ENCODE measurements at places on chromosomes 3 and 15.
A peak's percentile ranks its signal among the peaks of the same experiment; 100 is the strongest.

DNA sequence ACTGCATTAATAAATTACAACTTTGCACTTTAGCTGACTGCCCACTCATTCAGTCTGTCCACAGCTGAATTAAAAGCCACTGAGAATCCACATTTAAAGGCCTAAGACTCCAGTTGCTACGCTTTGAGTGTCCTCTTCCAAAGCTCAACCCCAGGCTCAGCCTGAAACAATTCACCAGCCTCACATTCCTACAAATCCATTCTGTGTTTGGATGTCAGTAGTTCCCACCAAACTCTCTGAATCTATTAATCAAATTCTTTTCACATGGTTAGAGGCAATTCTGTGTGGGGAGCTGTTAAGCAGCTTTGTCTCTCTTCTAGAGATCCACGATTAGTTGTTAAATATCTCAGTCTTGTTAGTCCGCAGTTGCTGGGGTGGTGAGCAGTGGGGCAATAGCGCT, 116.8 kb upstream of the UBE2E2 start:
- no peak for DNase-seq

- DNase-seq, result peak; percentile 70
Measured at GRCh38 chr15:100687582-100688141, 85.3 kb downstream of the ASB7 start.

DNA sequence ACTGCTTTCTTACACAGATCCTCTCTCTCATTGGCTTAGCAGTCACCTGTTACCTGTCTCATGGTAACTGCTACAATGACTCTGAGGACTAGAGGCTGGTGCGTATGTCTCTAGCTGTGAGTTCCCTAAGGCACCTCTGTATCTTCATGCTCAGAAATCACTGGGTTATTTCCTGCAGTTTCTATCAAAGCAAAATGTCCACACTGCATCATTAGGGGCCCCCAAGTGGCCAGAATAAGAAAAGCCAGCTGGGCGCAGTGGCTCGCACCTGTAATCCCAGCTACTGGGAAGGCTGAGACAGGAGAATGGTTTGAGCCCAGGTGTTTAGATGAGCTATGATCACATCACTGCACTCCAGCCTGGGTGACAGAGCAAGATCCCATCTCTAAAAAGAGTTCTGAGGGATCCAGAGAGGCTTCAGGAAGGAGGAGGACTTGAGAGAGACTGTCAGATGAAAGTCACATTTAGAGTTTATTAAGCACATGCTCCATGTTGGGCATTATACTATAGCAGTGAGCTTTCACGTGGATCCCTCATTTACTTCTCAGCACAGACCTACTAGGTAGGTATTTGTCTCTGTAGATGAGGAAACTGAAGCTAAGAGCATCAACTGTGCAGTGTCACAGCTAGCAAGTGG, 2.3 kb upstream of the VPS18 start:
- no peak for DNase-seq

GRCh38 chr3:186871403-186871924, 29.0 kb downstream of the ADIPOQ start:
- no peak for DNase-seq

DNA sequence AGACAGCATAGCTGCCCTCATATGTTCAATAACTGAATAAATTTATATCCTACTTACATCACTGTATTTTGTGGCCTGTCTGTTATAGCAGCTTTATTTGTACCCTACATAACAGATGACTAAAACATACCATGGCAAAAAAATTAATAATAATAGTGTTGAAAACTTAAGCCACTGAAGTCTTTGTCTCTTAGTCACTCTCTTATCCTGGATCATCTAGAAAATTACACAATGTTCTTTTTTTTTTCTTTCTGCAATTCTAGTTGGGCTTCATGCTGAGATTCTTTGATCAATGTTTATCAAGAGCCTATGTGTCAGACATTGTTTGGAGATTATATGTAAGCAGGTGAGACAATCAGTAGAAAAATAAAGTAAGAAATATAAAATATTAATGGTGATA, 519.3 kb upstream of the ARPP21 start:
- no peak for DNase-seq

GRCh38 chr3:128914966-128915645, 35.7 kb downstream of the ACAD9 start:
- DNase-seq, result no peak

DNA sequence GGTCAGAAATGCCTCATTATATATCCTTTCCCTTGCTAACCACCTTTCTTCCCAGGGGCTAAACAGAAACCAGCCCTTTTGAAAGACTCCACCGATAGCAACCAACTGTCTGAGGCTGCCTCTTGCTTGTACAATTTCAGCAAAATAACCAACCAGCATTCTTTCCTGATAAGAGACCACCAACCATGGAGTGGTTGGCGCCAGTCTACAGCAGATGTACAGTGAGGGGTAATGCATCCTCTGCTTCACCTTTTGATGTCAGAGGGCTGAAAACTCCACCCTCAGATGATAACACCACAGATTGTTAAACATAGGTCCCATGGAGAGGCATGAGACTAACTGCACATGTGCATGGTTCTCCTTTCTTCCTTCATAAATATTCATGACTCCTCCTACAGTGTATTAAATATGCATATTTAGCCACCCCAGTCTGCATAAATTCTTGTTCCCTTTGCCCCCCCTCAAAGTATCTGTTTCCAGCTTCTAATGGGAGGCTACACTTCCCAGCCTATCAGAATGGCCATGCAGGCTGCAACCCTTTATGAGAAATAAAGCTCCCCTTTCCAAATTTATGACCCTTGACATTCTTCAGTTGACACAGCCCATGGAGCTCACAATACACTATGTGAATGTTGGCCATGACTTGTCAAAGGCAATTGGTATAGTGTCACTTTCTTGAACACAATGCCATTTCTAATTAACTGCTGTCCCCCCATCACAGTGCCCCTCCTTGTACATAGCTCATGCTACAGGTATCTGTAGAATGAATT, 48.3 kb downstream of the GABRB3 start:
- DNase-seq, result no peak

DNA sequence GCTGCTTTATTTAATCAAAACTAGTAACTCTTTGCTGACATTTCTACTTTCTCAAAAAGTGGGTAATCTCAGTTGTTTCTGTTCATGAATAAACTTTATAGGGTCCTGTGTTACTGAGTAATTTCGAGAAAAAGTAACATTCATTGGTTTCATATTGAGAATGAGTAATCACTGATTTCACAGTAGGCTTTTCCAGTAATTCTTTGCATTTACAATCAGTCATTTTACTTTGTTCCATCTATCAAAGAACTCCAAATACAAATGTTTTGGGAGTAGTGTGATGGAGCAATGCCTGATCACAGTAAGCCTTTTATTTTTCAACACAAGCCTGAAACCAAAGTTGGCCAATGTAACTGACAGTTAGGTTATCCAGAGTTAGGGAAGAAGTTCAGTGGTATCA, 353.6 kb downstream of the ULK4 start:
- DNase-seq, result no peak

DNA sequence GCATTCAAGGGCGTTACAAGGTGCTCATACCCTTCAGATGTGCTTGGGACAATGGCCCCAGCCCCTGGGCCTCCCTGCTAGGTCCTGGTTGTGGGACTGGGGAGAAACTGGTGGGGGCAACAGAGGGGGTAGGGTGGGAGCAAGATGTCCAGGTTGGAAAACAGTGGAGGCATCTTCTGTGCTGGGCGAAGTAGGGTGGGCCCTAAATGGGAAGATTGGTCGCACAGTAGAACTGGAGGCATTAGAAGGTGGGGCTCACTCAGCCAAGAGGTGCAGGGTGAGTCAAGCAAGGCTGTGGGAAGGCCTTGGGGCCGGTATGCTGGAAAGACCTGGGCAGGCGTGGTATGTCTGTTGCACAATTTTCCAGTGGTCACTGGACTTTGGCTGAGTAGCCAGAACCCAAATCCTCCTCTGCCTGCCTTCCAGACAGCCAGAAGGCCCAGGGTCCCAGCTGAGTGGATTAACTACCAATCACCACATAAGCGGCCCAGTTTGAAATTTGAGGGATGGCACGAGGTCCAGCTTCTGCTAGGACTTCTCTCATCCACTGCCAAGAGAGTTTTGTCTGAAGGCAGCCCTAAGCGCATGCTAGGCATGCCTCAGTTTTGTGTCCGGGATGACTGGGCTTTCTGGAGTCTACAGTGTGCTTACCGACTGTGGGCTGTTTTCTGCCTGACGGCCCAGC, 74.5 kb downstream of the LSM3 start:
- DNase-seq, result no peak

DNA sequence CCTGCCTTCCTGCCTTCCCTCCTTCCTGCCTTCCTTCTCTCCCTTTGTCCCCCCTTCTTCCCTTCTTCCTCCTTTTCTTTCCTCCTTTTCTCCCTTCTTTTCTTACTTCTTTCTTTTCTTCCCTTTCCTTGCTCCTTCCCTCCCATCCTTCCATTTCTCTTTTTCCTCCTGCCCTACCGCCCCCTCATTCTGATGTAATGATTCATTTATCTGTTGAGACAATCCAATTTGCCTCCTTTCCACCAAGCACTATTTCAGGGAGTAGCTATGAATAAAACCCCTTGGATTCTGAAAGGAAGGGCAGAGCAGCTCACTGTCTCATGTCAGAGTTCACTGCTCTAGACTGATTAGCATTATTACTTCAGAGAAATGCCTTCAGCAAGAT, 462.6 kb downstream of the PDCD6IP start:
- DNase-seq, result no peak

DNA sequence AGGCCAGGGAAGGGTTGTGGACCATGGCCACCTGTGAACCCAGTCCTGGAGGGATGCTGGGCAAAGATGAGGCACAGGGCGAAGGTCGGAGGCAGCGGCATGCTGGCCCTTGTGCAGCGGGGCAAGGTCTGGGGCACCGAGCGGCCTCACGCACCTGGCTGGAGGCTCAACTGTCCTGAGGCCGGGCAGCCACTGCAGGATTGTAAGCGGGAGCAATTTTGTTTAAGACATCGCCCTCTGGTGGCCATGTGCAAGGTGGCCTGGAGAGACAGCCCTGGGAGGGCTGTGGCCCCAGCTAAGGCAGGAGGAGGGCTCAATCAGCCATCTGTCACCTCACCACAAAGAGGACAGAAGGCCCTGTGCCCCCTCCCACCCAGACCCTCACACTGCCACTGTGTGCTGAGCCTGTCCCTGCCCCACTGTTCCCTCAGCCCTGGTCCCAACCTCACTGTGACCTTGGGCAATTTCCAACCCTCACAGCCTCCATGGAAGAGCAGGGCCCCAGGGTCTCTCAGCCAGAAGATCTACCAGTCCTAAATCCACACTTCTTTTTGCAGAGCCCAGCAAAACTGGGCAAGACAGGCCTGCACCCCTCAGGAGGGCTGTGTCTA, 46.2 kb downstream of the TPRA1 start:
- DNase-seq, result no peak

- no peak for DNase-seq
Measured at GRCh38 chr3:59234884-59235633, 185.2 kb upstream of the CFAP20DC start.

- no peak for DNase-seq
Measured at GRCh38 chr3:49484471-49484870, 14.4 kb downstream of the DAG1 start.

DNA sequence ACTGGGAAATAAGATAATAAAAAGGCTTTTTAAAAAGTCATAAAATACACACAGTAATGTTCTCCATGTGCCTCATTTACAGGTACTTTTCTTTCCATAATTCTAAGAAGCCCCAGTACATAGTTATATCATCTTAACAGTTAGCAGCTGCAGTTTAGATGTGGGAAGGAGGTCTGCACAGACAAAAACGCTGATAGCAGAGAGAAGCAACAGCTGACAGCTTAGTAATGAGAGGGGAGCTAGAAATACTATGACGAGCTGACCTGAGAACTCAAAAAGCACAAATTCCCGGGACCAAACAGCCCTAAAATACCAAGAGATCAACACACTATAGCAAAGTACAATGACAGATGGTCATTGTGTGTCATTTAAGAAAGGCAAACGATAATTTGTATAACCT, 36.7 kb upstream of the ARHGEF3 start:
- DNase-seq, result no peak

DNA sequence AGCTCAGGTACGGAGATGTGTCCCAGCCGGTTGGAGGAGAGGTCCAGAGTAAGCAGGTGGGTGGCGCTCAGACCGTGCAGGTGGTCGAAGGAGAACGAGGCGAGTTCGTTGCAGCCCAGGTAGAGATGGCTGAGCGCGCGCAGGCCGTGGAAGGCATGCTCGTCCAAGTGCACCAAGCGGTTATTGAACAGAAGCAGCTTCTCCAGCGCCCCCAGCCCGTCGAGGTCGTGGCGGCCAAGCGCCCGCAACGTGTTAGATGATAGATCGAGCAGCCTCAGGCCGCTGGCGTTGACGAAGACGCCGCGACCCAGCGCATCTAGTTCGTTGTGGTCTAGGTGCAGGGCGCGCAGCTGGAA, 648 bp downstream of the AMIGO3 start:
- peak; percentile 78 for DNase-seq

DNA sequence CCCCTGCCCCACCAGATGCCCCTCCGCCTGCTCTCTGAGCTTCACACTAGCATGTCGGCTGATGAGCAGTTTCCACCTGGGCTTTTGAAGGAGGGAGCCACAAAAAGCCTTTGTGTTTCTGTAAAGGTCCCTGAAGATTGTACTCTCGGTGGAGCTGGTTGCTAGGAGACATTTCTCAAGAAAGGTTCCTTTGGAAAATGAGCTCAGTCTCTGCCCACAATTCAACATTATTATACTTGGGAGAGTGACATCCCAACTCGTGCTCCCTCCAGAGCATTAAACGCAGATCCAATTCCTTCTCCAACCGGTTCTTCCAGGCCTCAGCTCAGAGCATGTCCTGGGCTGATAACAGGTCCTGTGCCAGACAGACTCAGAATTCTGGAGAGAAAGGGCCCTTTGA, 26.8 kb upstream of the FAM107A start:
- DNase-seq, result no peak

GRCh38 chr15:47415539-47415971, 301.8 kb upstream of the SEMA6D start:
- no peak for DNase-seq

DNA sequence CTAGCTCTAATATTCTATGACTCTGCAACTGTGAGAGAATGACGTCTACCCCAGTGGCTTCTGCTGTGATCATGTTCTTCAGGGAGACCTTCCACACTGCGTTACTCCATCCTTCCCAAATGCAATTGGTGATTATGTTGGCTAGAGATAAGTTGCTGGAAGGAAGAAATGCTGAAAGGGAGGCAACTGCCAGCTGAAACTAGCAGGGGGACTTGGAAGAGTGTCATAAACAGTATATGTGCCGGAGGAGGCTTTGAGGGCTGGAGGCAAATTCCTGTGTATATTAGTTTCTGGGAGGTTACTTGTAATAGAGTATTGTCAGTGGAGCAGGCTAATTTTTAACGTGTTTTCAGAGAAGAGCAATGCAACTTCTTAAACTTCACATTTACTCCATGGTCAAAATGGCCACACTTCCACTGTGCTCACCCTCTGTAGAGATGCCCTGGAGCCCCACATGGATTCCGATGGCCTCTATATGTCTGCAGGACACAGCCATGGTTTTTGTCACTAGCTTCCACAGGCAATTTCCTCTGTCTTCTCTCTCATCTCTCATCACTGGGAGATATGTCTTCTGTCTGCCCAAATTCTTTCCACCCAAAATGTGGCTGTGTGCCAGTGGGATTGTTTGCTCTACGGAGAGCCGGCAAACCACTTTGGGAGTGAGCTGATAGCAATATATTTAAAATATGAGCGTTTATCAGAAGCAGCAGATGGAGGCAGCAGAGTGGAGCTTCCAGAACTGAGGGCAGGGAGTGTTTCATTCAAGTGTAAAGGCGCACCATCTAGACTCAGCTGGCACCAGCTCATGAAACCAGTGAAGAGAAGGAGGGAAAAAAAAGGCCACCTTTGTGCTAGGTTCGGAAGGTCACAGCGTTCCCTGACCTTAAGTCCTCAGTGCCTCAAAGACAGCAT, 13.3 kb upstream of the CD47 start:
- no peak for DNase-seq

- no peak for DNase-seq
Measured at GRCh38 chr3:124352149-124352539, 360.2 kb upstream of the ROPN1 start.

- no peak for DNase-seq
Measured at GRCh38 chr3:135134684-135135075, 339.6 kb downstream of the EPHB1 start.
